ENCODE measurements at places on chromosomes 7 and 10. TPM values are rescaled to one million over a fixed set of nuclear protein-coding genes. Genes with fewer than 3 reads are reported as not detected.

GHRHR gene
- not detected for total RNA-seq

PTEN gene
- total RNA-seq: 99.3 TPM

DNA sequence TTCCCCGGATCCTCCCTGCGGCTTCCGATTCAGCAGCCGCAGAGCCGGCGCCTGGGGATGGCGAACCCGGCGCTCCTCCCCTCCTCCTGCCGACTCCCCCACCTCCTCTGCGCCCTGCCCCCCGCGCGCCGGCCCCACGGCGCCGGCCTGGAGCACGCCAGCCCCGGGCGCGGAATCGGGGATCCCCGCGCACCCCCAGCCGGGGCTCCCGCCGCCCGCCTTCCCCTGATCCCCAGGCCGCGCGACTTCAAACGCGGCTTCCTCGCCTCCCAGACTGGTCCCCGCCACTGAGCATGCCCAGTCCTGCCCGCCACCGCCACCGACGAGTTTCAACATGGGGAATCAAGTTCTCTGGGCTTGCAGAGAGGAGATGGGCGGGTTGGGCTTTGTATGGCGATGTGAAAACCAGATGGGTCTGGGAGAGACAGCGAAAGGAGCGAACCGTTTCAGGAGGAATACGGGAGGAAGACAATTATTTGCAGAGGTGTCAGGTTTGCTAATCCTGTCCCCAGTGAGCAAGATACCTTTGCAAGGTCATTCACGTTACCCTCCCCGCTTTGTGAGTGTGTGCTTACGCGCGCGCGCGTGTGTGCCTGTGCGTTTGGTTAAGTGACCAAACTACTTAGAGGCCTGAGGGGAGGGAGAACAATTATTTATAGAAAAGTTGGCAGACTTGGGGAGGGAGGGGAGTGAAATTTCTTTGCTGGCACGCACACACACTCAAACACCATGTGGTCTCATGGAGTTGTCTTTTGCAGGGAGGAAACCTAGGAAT, at the start of gene PANK1:
Gene PANK1, minus strand, starts transcription at position 276 of the 775 bp plus-strand sequence. CDS start 351 bp downstream, outside the sequence.
- DNase-seq: peak; percentile 60

DNA sequence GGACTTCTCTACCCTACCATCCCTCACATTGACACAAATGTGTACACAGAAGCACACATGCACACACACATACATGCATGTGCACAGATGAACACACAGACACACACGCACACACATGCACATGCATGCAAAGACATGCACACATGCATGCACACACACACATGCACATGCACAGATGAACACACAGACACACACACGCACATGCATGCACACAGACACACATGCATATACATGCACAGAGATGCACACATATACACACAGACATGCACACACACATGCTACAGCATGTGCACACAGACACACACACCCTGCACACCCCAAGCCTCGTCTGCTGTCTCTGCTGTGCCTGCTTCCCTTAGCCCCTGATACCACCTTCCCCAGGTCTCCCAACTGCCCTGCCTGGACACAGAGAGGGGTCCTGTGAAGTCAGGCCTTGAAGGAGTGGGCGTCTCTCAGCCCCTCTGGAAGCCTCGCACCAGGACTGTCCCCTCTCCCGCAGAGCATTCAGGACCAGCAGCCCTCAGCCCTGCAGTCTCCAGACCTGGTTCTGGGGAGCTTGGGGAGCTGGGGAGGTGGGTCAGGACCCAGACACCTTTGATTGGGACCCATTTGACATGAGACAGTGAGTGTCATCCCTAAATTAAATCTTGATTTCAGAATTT, 181.8 kb downstream of the DNAJB6 start:
- DNase-seq: no peak

GRCh38 chr7:74356589-74357315, 67.5 kb downstream of the CLIP2 start:
- DNase-seq: no peak

- DNase-seq: no peak
These were observed 386.3 kb downstream of the TNS3 start for GRCh38 chr7:47195641-47196040.

- DNase-seq: no peak
These were observed 190.1 kb downstream of the LRRTM3 start for GRCh38 chr10:67115972-67116371.

MYO1G gene
- total RNA-seq: 4.2 TPM

DNA sequence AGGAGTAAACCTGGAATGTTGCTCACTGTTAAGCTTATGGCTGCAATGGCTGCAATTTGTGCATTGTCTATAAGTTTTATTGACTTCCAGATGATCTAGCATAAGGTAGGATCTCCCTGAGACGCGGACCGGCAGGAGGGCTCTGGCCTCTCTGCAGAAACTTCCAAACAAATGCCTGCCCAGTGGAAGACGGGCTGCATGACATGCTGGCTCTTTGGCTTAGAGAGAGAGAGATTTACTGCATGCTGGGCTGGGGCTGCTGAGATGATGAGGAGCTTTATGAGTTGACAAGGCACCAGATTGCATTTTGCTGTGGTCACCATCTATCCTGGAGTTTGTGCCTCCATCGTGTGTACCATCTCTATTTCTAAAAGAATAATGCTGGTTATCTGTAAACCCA, 193.2 kb downstream of the GALNT17 start:
- no peak for DNase-seq

GRCh38 chr7:149729983-149730801, 43.2 kb downstream of the ZNF467 start:
- DNase-seq: no peak

DNA sequence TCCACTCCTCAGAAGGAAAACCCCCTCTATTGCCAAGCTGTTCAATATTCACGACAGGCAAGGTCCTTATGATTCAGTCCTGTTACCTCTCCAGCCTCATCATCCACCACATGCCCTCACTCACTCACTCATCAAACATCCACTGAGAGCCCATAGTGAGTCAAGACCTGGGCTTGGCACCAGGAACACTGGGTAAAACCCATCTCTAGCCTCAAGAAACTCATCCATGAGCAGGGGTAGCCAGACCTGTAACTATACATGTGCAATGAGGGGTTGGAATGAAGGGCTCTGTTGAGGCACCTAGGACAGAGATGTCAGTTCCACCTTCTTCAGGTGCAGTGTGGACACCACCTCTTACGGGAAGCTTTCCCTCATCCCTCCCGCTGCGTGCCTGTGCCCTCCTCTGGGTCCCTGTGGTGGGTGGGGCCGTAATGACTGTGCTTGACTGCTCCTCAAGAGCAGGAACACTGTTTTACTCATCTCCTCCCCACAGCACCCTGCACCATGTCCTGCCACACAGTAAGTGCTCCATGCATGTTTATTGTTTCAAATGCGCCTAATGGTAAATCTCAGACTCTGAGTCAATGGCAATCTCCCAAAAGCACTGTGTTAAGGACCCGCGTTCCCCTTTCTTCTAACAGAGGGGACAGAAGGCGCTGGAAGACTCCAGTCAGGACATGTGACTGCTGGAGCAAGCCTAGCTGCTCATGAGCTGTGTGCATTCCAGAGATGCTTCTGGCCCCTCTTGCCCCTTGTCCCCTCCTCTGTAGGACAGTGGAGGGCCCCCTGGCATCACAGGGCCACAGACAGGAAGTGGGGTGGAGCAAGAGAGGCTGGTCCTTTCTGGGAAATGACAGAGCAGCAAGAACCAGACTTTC, 95.4 kb downstream of the HIPK2 start:
- DNase-seq: no peak

- no peak for DNase-seq
These were observed 26.5 kb downstream of the ANK3 start for GRCh38 chr10:60363187-60363586.

GRCh38 chr7:7816084-7816483, 97.7 kb upstream of the RPA3 start:
- no peak for DNase-seq

ABHD11 gene
- total RNA-seq: 89.5 TPM

MUC12 gene
- 428 TPM for total RNA-seq

DNA sequence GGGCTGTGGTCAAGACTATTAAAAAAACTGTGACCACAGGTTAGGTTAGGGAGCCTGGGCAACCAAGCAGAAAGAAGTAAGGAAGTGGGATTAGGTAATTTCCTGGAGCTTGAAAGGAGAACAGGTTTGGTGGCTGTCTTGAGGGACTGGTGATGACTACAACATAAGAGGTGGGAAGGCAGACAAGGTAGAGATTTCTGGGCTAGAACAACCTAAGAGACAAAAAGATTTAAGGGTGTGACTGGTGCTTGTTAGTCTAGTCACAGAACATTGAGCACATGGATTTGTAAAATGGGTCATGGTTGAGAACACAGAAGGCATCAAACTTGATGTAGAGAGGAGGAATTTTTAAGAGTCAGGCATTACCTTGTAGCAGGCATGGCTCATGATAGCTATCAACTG, 123.7 kb upstream of the ASAH2 start:
- no peak for DNase-seq

DNA sequence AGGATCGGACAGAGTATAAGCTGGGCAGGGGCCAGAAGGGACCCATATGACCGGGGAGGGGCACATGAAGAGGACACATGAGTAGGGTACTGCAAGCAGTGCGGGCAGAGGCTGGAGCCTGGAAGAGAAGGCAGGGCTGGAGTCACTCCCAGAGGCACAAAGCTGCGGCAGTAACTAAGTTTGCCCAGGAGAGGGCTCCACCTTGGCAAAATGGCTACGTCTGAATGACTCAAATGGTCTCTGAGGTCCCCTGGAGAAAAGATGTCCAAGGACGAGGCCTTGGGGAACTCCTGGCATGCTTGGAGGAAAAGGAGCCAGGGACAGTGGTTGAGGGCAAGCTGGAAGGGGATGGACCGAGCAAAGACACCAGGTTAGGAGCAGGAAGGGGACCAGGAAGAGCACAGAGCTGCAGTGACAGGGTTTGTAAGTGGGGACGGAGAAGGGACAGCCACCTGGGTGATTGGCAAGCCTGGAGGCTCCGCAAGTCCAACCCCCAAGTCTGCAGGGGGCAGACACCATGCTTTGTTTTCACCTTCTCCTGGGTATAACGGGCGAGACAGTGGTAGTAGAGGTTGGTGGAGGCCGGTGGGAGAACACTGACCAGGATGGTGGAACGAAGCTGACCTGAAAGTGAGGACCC, 43.1 kb upstream of the LBX1 start:
- no peak for DNase-seq

OR2A7 gene
- total RNA-seq: 21.9 TPM

DNA sequence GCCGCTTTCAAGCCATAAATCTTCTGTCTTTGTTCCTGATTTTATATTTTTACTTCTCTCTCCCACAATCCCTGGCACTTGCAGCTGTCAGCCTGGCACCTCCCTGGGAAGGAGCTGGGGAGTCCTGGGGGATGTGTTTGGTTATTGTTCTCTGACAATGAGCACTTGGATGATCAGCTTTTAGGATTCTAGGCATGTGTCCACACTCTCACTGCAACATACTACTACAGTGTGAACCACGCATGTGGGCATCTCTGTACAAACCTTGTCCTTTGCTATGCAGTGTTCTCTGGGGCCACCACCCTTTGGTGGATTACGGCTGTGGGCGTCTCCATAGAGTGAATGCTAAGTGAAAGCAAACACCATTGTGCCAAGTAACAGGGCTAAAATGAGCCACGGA, 168.4 kb upstream of the KMT2E start:
- no peak for DNase-seq

DNA sequence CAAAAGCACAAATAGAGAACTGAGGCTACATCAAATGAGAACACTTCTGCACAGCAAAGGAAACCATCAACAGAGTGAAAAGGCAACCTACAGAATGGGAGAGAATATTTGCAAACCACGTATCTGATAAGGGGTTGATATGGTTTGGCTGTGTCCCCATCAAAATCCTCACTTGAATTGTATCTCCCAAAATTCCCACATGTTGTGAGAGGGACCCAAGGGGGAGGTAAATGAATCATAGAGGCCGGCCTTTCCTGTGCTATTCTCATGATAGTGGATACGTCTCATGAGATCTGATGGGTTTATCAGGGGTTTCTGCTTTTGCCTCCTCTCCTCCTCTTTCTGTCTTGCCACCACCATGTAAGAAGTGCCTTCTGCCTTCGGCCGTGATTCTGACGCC, 120.6 kb upstream of the FRMD4A start:
- no peak for DNase-seq

GRCh38 chr10:132948351-132948750, 6.0 kb upstream of the CFAP46 start:
- DNase-seq: no peak

Measured in left colon (tissue), 2 donors.